HuH-7.5 (cell line): ENCODE measurements at places on chromosomes 7 and 10.

GRCh38 chr10:131219584-131219886 is 92.0 kb downstream of the TCERG1L start:
- no peak for DNase-seq

- no peak for DNase-seq
Measured at GRCh38 chr7:79096361-79096805, 357.1 kb downstream of the MAGI2 start.

- no peak for DNase-seq
Measured at GRCh38 chr7:68914006-68914405, 684.3 kb upstream of the AUTS2 start.

GRCh38 chr7:124688991-124689390 is 76.6 kb downstream of the GPR37 start:
- DNase-seq, result no peak

- peak; percentile 82 for DNase-seq
Measured at GRCh38 chr10:15209827-15210509, 41.5 kb upstream of the NMT2 start.
